Epithelial cell of proximal tubule (primary cell): ENCODE measurements at places on chromosomes 11 and 22.
A peak's percentile ranks its signal among the peaks of the same experiment; 100 is the strongest.

- no peak for DNase-seq
Observed at GRCh38 chr11:96097844-96098421, 174.0 kb upstream of the MTMR2 start.

DNA sequence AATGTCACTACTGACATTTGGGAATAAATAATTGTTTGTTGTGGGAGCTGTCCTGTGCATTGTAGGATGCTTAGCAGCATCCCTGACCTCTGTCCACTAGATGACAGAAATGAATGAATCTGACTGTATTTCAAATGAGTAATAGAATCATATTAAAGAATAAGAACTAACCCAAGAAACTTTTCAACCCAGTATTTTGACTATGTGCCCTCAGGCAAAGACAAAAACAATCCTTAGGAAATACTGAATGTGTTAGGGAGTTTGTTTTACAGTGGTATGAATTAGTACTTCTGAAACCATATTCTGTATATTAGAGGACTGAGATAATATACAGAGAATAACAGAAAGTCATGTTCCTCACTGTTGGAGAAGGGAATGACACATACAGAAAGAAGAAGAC is 320.9 kb upstream of the PITPNB start:
- DNase-seq: no peak

GRCh38 chr22:47663615-47664605 is 901.5 kb downstream of the TBC1D22A start:
- no peak for DNase-seq

GRCh38 chr22:28813772-28814518 is 13.6 kb upstream of the XBP1 start:
- no peak for DNase-seq

DNA sequence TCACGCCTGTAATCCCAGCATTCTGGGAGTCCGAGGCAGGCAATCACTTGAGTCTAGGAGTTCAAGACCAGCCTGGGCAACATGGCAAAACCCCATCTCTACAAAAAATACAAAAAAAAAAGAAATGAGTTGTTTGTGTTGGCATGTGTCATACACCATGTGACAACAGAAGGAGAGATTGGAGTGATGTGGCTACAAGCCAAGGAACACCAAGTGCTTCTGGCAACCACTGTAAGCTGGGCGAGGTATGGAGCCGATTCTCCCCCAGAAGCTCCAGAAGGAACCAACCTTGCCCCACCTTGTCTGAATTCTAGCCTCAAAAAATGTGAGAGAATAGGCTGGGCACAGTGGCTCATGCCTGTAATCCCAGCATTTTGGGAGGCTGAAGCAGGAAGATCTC is 39.1 kb upstream of the SLC35C1 start:
- no peak for DNase-seq

DNA sequence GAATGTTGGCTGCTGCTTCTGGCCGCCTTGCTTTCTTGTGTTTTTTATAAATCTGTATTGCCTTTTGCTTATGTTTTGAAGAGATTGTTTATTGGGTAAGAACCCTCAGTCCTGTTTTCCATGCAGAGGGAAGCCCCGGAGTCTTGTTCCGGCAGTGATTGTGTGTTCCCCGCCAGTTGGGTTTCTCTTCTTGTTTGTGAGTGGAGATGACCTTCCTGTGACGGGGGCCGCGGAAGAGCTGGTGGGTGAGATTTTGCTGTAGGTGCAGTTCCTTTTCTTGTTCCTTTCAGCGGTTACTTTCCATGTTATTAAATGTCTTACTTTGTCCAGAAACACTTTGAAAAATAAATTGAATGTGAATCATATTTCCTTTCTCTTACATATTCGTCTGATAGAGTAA is 8.3 kb downstream of the TBC1D22A start:
- no peak for DNase-seq

DNA sequence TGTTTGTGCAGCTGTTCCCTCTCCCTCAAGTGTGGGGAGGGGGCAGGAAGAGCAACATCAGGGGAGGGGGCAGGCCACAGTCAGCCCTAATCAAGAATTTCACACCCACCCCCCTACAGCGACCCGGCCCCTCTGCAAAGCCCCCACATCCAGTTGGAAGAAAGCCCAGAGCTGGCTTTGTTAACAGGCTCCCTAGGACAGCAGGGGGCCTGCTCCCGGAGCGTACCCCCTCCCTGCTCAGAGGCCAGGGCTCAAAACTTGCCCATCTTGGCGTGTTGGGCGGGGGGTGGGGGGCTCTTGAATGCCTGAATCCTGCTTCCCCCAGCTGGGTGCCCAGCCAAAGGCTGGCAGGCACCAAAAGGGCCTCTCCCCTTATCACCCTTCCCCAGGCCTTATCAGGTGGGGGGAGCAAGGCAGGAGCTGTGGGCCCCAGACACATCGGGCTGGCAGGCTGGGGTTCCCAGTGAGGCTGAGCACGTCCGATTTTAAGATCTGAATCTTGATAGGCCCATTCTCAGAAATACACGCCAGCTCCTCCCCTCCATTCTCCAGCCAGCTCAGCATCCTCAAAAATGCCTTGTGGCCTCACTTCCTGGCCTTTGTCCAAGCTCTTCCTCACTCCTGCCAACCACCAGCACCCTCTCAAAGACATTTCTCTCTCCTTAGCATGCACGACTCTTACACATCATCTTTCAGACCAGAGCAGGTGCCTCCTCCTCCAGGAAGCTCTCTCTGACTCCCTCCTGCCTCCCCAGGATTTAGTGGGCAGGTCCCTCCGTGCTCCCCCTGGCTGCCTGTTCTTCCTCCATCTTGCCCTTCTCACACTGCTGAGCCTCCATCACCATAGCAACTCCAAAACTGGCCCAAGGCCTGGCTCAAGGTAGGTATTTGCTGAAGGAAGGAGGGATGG is 384.8 kb downstream of the MN1 start:
- DNase-seq: no peak

DNA sequence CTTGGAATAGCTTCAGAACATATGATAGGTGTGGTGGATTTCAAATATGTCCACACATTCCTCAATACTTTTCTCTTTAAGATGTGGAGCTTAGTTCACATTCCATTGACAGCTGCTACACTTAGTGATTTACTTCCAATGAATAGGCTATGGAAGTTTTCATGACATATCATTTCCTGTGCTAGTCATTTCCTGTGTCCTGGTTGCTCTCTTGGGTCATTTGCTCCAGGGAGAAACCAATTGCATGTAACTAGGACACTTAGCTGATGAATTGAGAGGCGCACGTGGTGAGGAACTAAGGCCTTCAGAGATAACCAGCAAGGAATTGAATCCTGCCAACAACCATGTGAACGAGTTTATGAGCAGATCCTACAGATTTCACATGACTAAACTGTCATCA is 120.9 kb downstream of the SLC17A6 start:
- DNase-seq: no peak

- DNase-seq: no peak
Observed at GRCh38 chr22:38872831-38873248, 824 bp upstream of the CBX6 start.

DNA sequence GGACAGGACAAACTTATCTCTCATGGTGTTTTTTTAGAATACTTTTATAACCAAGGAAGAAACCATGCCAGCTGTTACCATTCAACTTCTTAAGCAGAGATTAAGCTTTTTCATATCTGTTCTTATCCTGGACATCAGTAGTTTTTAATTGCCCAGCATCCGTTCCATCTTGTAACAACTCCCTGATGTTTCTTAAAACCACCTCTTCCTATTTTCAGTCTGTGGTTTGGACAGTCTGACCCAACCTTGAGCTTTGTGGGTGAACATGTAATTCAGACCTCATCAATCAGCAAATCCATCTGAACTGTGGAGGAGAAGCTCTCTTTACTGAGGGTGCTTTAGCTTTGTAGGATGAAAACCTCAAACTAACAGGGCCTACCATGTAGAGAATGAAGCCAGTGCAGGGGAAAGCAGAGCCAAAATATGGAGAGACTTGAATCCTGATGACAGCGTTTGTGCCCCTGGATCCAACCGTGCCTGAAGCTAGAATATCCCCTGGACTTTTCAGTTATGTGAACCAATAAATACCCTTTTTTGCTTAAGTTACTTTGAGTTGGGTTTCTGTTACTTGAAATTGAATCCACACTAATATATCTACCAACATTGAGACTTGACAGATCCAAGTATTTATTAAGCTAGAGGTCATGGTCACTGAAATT is 9.4 kb downstream of the TUG1 start:
- no peak for DNase-seq

- DNase-seq: no peak
Observed at GRCh38 chr11:133228471-133229329, 303.6 kb downstream of the OPCML start.

DNA sequence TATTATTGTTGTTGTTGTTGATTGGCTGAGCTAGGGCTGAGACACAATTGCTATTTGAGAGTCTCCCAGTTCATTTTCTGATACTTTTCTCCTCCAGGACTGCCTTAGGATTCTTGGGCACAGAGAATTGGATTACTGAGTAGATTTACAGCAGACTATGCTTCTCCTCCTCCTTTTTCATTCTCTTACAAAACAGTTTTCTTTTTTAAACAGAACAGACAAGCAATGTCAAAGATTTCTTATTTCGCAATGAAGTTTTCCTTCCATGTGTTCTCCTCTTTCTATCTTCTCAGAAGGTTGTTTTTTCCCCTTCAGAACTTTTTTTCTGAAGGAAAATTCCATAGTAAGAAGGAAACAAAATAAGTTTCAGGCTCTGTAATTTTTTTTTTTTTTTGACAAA is 19.8 kb upstream of the TIMP3 start:
- no peak for DNase-seq

- no peak for DNase-seq
Observed at GRCh38 chr22:22745225-22746060, 101.0 kb downstream of the GGTLC2 start.

DNA sequence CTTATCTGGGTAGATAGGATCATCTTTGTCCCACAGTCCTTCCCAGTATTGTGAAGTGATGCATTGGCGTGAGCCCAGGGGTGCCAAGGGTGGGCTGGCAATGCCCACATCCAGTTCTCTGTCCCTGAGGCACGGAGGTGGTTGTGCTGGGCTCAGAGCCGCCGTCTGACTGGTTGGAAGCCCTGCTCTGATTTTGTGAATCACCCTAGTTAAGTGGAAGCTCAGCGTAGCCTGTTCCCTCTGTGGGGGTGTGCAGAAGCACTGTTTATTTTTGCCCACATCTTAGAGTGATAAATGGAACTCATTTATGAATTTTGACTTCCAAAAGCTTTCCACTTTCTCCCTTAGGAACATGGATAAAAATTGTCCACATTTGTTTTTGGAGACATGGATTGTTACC is 13.6 kb downstream of the BCR start:
- no peak for DNase-seq

DNA sequence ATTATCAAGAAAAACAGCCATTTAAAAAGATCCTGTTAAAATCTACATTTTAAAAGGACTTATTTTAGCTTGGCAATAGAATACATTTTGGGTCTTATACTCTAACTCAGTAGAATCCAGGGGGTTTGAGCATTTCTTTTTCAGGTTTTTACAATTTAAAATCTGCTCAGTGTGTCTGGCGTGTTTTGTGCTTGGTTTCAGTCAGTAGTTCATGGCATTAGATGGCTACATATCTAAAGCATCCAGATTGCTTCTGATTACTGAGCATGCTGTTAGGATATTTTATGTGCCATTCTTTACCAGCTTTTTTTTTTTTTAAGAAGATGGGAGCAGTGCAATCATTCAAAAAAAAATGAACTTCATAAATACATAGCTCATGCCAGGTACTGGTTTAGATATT is 566.1 kb upstream of the LARGE1 start:
- DNase-seq: no peak

DNA sequence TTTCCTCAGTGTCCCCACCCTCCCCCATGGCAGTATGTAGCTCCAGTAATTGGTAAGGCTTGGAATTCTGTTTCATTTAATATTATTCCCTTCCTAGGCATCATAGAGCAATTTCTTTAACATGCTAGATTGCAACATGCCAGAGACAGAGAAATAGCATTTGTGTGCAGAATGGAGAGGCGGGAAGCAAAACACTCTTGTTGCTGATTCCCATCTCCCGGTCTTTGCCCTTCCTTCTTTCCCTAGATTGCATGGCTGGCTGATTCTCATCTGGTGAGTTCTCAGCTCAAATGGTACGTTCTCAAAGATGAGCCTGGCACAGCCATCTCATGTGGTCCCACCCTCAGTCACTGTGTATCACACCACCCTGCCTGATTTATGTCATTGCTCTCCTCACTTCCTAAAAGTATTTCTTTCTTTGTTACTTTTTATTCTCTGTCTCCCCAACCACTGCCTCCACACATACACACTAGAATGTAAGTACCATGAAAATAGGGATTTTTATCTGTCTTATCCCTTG is 66.9 kb downstream of the ARFGAP2 start:
- no peak for DNase-seq

DNA sequence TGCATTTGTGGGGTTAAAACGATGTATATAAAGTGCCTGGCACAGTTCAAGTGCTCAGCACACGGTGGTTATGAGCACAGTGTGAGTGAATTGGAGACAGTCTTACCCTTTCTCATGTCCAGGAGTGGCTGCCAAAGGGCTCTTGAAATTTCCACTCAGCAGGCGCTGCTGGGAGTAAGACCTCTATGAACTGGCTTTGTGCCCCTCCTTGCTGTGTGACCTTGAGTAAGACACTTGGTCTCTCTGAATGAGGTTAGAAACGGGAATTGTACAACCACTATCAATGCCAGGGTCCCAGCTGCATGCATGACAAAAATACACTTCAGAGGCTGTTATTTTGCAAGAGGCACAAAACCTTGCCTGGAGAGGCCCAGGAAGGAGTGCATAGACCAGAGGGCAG is 86.6 kb downstream of the TSPAN18 start:
- no peak for DNase-seq

DNA sequence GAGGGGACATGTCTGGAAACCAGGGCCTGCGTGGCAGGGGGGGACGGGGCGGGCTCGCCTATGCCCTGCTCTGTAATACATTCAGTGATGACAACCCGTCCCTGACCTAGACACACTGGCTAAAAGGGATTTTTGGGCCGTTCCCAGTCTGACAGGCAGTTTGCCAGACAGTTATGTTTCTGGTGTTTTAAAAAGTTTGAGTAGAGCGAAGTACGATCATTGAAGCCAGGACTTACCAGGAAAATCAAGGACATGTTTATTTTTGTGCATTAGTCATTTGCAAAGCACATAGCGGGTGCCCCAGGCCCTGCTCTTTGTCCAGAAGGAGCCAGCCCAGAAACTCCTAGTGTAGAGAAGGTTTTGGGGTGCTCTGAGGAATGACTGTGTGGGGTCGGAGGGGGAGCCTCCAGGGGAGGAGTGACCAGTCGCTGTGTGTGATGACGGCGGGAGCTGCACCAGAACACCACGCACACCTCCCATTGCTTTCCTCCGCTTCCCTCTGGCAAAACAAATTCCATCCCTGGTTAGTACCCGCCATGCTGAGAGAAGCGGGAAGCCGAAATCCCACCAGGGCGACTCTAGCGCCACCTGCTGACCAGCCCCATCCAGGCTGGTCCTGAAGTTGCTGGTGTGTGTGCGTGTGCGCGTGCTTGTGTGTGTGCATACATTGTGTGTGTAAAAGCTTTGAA is 50.8 kb downstream of the FBLN1 start:
- DNase-seq: peak; percentile 10
